ENCODE measurements at places on chromosomes 5 and 9.
A peak's percentile ranks its signal among the peaks of the same experiment; 100 is the strongest.

DNA sequence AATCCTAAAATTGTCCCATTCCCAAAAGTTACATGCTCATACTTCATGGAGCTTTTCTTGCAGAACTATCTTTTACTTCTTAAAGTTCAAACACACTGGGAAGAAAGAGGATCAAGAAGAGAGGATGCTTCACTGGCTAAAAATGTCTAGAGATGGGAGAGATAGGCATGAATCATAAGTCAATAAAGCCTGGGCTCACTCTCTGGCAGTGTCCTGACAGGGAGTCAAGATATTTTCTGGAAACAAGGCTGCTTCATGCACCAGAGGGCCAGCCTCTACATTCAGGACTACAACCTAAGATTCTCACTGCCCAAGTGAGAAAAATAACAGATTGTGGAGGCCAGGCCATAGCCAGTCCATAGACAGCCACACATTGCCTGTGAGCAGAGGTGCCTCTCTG is 1358.4 kb downstream of the EFNA5 start:
- no peaks in the 10 kb centered on the region for H3K4me1 ChIP-seq
- H3K4me3 ChIP-seq, result no peak overlapping the region
- no peaks in the 10 kb centered on the region for H3K36me3 ChIP-seq
- DNase-seq, result no peak

DNA sequence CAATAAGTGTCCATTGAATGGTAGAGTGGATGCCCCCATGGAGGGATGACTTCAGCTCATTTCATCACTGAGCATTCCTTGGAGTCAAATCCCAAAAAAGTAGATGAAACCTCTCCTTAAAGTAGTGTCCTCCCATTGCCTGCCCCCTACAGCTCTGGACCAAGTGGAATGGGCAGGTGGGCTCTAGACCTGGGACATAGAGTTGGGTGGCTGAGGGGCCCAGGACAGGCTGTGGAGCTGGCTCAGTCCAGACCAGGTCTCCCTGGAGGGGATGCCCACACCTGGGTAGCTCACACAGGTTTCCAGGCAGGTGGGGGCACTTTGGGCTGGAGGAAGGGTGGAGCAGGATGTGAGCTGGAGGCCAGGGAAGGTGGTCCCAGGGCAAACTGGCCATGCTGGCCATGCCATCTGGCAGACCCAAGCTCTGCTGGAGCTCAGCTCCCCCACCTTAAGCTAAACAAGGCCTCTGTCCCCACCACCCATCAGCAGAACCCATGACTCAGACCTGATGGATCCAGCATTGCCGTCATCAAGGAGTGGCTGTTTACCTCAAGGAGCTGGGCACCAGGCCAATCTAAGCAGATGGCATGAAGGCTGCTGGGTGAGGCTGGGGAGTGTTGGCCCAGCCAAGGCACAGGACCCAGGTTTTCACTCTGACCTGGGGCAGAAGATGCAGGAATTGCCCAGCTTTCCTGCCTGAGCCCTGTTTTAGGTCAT is 6.2 kb upstream of the SPINK4 start:
- H3K4me3 ChIP-seq, result no peak overlapping the region
- H3K27ac ChIP-seq, result no peak overlapping the region
- peak; percentile 54 for DNase-seq
- H3K4me1 ChIP-seq, result no peaks in the 10 kb centered on the region
- H3K36me3 ChIP-seq, result no peaks in the 10 kb centered on the region

DNA sequence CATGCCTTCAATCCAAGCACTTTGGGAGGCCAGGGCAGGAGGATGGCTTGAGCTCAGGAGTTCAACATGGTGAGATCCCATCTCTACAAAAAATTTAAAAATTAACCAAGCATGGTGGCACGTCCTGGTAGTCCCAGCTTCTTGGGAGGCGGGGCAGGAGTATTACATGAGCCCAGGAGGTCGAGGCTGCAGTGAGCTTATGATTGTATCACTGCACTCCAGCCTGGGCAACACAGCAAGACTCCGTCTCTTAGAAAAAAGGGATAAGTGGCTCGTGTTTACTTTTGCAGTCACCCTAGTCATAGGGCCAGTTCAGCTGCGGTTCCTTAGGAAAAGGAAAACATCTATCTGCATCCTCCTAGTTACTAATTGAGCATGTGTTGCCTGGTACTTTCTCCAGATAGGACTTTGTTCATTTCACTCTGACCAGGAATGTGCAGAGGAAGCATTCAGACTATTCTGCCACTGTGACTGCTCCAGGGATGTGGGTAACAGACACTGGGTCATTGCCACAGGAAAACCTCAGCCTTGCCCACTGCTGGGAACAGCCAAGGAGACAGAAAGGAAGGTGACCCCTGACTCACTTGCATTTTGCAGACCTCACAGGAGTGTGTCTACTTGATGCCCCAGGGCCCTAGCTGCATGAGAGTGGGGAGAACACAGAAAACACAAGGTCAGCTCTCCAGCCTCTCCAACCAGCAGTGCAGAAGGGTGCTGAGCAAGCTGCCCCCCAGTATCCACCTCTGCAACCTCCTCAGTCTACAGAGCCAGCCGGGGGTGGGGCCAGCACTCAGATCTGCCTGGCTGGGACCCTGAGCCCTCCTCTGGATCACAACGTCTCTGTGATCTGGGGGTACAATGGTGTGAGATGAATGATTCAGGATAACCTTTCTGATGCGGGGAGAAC is 33.9 kb upstream of the ALDH1B1 start:
- H3K4me3 ChIP-seq, result no peak overlapping the region
- no peak for DNase-seq
- H3K27ac ChIP-seq, result no peak overlapping the region
- H3K27me3 ChIP-seq, result no peaks in the 10 kb centered on the region

DNA sequence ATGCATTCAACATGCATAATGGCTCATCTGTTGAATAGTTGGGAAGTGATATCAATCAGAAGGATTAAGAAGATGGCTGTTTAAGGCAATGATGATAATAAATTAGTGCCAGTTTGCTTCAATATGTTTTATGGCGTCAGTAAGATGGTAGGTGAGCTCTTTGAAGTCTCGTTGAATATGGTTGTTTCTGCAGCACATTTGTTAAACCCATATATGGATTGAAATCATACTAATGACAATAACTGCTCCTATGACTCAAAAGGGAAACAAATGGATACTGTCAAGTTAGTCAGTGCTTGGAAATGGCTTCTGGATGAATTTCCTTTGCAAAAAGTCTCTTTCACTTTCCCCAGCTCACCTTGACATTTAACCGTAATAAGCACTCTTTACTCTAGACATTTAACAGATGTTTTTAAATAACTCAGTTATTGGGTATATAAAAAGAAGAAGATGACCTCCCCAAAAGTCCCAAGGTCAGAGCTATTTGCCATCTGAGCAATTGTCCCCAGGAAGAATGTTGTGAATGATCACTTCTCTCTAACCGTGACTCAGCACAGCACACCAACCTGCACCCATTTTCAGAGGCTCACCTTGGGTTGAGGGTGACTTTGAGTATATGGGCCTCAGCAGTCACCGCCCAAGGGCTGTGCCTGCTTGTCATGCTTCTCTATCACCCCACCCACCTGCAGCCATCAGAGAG is 133.4 kb downstream of the GRIA1 start:
- H3K4me1 ChIP-seq, result no peaks in the 10 kb centered on the region
- no peaks in the 10 kb centered on the region for H3K27me3 ChIP-seq
- no peak overlapping the region for H3K27ac ChIP-seq
- no peaks in the 10 kb centered on the region for H3K36me3 ChIP-seq

- no peaks in the 10 kb centered on the region for H3K27me3 ChIP-seq
- H3K4me1 ChIP-seq, result no peaks in the 10 kb centered on the region
- no peak overlapping the region for H3K4me3 ChIP-seq
- no peaks in the 10 kb centered on the region for H3K36me3 ChIP-seq
- H3K27ac ChIP-seq, result no peak overlapping the region
- no peak for DNase-seq
These were observed 4.5 kb upstream of the PCA3 start for GRCh38 chr9:76759732-76760131.

DNA sequence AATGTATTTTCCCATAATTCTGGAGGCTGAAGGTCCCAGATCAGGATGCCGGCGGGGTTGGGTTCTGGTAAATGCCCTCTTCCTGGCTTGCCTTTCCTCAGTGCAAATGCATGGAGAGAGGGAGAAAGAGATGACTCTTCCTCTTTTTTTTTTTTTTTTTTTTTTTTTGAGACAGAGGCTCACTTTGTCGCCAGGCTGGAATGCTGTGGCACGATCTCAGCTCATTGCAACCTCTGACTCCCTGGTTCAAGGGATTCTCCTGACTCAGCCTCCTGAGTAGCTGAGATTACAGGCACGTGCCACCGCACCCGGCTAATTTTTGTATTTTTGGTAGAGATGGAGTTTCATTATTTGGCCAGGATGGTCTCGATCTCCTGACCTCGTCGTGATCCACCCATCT is 300.0 kb upstream of the TAS2R1 start:
- no peak for DNase-seq
- H3K36me3 ChIP-seq, result no peaks in the 10 kb centered on the region
- H3K27me3 ChIP-seq, result no peaks in the 10 kb centered on the region
- H3K4me1 ChIP-seq, result no peaks in the 10 kb centered on the region
- H3K27ac ChIP-seq, result no peak overlapping the region
